ENCODE measurements at places on chromosomes 7 and 10. TPM values are rescaled to one million over a fixed set of nuclear protein-coding genes. Genes with fewer than 3 reads are reported as not detected.

The MTURN gene
- total RNA-seq: 18.8 TPM

DNA sequence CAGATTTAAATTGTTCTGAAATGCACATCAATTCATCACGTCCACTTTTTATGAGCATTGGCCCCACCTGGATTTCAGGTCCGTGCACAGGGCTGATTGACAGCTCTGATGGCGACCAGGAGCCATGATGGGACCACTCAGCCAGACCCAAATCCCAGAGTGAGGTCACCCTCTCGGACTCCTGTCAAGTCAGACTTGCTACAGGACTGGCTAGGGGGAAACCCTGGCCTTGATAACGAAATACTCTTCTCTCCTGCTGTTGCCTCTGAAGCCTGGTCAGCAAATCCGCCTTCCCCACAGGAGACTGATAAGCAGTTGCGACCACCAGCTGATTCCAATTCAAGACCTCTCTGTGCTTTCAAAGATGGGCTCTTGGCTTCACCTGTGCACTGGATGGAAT is 76.4 kb downstream of the CARD11 start:
- no peak for DNase-seq

The TFPI2 gene
- total RNA-seq: 208 TPM

- peak; percentile 5 for DNase-seq
Observed at GRCh38 chr10:38127812-38128211, 33.7 kb downstream of the ZNF37A start.

The PPP1R17 gene
- not detected for total RNA-seq

DNA sequence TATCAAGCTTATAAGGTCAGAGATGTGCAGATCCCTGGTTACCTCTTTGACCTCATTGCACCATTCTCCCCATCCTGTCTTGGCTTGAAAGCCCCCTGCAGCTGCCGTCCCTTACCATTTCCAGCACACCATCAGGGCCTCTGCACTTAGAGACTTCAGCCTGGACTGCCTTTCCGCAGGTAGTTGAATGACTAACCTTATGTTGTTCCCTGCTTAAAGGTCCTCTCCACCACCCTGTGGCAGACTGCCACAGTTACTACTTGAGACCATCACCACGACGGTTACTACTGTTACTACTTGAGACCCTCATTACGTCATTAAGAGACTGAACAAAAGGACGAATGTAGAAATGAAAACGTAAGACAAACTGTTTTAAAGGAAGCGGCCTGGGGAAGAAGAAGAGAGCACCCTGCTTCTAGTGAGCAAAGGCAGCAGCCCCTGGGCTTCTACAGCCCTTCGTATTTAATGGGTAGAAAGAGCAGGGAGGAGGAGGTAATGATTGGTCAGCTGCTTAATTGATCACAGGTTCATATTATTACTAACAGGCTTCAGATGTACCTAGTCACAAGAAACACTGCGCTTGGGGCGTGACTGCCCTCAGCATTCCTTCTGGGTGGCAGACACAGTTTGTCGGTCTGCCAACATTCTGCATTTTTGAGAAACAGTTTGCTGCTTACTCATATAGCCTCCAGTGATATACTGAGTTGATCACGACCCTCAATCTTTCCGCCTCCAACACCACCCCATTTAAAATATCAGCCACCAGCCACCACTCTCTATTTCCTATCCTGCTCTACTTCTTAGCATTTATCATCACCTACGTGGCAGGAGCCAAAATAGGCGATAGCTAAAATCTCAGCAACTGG is 74.1 kb upstream of the PARD3 start:
- no peak for DNase-seq

The EBF3 gene
- 41.7 TPM for total RNA-seq

- DNase-seq: peak; percentile 84
Observed at GRCh38 chr7:150317748-150318444, 5.3 kb upstream of the LRRC61 start.

- DNase-seq: no peak
Observed at GRCh38 chr10:9023206-9023605, 968.7 kb downstream of the GATA3 start.

- peak; percentile 95 for DNase-seq
Observed at GRCh38 chr7:4169455-4169854, 512.6 kb upstream of the FOXK1 start.

GRCh38 chr7:128406314-128407232 is 3.2 kb downstream of the IMPDH1 start:
- DNase-seq: no peak

The MYL7 gene
- not detected for total RNA-seq

- no peak for DNase-seq
Observed at GRCh38 chr10:94617389-94617944, 66.1 kb upstream of the CYP2C18 start.

The PNLIP gene
- 0.13 TPM for total RNA-seq

The SLC13A4 gene
- not detected for total RNA-seq

The MYO3A gene
- not detected for total RNA-seq

DNA sequence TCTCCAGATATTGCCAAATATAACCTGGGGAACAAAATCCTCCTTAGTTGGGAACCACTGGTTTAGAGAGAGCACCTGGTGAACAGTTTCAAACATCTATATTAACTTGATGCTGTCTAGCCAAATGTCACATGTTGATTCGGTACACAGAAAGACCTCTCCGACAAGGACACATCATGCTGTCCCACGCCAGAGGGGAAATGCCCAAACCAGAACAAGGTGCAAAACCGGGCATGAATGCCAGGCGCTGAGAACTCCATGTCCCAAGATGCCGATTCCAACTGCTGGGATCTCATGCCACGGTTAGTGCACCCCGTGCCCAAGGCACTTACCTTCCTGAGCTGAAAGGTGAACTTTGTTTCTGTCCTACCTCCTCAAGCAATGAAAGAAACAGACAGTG is 100.8 kb downstream of the SFMBT2 start:
- DNase-seq: no peak

The CTAGE15 gene
- 0.46 TPM for total RNA-seq

- DNase-seq: no peak
Observed at GRCh38 chr7:16755397-16755796, 1.8 kb downstream of the TSPAN13 start.

DNA sequence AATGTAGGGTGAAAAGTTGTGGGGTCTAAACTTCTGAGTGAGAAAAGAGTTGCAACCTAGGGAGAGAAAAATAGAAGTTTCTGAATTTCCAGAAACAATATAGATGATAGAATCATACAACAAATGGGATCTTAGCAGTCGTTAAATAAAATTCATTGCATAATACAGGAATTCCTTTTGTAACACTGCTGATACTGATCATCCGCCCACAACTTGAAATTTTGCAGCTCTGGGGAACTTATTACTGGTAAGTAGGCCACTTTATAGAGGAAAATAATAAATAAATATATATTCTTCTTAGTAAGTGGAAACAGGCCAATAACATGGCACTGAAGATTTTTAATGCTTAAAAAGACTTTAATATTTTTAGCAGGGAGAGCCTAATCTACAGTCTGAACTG is 81.9 kb upstream of the SMIM30 start:
- no peak for DNase-seq

DNA sequence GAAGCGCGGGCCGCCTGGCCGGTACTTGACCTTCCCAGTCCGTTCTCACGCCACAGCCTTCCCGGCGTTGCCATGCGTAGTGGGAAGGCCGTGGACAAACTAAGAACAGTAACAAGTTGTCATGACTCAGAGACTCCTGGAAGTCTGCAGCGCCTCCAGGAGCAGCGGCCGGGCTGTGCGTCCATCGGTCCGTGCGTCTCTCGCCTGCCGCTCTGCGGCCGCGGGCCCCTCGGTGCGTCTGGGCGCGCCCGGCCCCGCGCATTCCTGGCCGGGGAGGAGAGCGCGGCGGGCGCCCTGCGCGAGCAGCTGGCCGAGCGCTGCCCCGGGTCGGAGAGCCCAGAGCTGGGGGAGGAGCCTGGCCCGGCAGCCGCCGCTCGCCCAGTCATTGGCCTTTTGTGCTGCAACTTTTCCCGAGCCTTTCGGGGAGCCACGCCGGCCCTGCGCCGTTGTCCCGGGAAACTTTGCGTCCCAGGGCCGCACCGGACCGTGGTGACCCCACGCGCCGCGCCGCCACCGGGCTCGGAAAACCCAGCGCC is 123.7 kb downstream of the TACC2 start:
- peak; percentile 95 for DNase-seq

DNA sequence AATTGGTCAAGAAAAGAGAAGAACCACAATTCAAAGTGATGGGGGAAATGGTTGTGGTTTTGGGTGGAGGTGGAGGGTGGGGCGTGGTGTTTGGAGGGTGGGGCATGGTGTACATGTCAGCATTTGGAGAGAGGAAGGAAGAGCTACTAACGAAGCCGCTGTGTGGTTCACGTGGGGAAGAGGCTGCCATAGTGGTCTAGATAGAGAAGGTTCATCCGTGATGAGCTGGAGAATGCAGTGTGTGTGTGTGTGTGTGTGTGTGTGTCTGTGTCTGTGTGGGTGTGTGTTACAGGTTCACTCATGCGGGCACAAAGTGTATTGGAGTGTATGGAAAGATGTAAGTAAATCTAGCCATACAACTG is 6.1 kb upstream of the VCL start:
- DNase-seq: no peak

The SFTPA1 gene
- not detected for total RNA-seq

The LZTS2 gene
- 176 TPM for total RNA-seq

The SPAM1 gene
- total RNA-seq: not detected

DNA sequence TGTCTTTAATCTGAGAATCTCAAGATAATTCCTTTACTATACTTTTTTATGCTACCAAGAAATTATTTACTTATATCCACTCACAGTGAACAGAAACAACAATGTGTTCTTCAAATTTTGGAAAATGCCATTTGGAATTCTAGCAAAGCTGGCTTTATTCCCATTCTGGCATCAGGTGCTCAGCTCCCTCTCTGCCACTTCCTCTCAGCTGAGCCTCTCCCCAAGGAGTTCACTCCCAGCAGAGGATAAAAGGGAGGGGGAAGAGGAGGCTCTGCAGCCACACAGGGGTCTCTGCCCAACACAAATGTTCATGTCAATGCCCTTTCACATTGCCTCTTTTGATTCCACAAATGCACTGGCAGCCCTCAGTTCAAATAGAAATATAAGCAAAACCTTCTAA is 116.9 kb downstream of the CPEB3 start:
- DNase-seq: no peak

DNA sequence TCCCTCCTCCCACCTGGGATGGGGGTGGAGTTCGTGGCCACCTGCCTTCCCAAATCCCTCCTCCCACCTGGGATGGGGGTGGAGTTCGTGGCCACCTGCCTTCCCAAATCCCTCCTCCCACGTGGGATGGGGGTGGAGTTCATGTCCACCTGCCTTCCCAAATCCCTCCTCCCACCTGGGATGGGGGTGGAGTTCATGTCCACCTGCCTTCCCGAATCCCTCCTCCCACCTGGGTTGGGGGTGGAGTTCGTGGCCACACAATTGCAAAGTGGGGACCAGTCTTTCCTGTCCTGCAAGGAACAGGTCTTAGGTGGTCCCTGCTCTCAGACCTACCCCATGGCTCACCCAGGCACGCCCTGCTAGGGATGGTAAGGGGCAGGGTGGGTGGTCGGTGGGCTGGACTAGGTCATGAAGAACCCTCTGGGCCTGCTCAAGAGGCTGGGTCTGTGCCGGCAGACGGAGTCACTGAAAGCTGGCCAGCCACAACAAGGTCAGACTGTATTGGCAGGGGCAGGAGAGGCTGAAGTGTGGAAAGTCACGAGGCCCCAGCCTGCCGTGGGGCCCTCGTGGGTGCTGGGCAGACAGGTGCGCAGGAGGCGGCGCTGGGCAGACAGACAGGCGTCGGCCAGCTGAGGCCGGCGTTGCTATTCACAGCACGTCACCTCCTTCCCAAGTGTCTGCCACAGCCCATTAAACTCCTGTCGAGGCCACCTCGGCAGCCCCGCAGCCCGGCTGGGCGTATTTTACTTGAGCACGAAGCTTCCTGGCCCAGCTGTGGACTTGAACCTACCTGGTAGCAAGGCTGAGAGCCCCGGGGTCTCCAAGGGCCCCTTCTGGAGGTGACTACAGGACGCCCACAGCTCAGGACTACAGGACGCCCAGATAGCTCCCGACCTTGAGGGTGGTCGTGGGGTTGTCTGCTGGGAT is 4.1 kb downstream of the KNDC1 start:
- no peak for DNase-seq

GRCh38 chr7:143382791-143383641 is 1.9 kb downstream of the ZYX start:
- DNase-seq: no peak

The ZNF273 gene
- total RNA-seq: 9.6 TPM

DNA sequence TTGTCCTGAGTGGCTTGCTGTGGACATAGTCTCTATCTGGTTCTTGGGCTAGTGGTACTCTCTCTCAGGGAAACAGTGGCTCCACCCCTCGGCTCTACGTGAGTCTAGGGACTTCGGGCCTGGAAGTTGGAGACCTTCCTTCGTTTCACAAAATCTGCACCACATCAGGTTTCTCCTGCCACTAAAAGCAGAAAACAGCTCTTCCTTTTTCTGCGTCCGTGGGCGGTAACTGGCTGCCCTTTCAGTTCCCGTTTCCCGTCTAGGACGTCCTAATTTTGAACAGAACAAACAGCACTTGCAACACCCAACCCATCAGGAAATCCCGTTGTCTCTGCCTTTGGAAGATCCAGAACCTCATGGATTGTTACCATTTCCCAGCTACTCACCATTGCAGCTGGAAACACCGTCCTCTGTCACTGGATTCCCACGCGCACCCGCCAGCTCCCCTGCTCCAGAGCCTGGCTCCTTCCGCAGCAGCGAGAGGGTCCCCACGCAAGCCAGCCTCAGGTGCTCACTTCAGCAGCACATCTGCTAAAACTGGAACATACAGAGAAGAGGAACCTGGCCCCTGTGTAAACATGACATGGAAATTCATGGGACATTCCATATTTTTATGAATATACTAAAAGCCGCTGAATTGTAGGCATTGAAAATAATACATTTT is 311.4 kb upstream of the AKR1E2 start:
- no peak for DNase-seq

The PLXDC2 gene
- total RNA-seq: 4.0 TPM

DNA sequence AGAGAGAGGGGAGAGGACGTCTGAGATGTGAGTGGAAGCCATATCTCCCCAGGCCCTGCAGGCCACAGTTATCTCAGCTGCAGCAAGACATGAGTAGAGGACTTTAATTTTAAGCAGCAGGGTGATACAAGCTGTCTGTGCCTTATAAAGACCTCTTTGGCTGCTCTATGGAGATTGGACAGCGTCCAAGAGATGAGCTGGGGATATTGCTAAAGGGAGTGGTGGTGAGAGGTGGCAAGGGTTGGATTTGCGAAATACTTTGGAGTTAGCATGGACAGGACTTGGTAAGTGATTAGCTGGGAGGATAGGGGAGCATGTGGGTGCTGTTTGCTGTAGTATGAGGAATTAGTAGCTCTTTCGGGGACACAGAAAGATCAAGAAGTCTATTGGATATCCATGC is 191.8 kb downstream of the CACNB2 start:
- DNase-seq: no peak

The SCD gene
- total RNA-seq: 60.3 TPM

GRCh38 chr10:59700709-59701108 is 8.9 kb downstream of the SLC16A9 start:
- DNase-seq: no peak

The SPDYE1 gene
- total RNA-seq: not detected

DNA sequence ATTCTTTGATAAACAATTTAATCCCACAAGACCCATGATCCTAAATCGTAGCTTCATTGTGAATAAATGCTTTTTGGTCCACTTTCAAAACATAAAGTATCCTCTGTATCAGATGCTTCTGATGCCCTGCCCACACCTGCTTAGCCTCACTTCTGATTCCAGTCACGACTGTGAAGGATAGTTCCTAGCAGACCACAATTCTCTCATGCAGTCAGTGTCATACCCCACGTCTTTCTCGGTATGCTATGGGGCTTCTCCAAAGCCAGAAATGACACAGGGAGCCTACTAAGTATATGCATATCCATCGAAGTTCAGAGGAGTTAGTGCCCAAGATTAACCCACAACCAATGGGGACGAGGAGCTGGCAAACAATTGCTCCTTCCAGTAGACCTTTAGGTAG is 27.6 kb upstream of the CTNNA3 start:
- no peak for DNase-seq

Measured in LHCN-M2 (cell line).